Cortex of kidney (tissue), 1 donor: ENCODE measurements at places on chromosomes 2 and 18.

DNA sequence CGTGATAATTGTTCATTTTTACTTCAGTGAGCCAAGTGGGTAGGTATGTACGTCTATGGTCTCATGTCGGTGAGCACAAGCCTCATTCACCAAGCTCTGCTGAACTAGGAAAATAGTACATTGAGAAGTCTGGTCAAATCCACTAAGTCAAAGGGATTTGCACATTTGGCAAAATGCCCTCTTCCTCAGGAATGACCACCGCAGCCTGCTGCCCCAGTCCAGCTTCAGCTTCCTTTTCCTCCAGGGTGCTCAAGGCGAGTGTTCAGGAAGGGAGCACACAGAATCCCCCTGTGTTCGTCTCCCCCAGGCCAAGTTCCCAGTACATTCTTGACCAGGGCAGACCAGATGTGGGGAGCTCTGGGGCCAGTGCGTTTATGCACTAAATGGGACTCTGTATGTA lies 23.0 kb downstream of the TCF7L1 start:
- no peak for DNase-seq

- no peak for DNase-seq
These were observed 17.0 kb upstream of the HPCAL1 start for GRCh38 chr2:10285556-10286198.

- no peak for DNase-seq
These were observed 90.7 kb downstream of the STK39 start for GRCh38 chr2:168156661-168157060.

GRCh38 chr18:77974329-77974728 lies 724.7 kb downstream of the GALR1 start:
- no peak for DNase-seq

DNA sequence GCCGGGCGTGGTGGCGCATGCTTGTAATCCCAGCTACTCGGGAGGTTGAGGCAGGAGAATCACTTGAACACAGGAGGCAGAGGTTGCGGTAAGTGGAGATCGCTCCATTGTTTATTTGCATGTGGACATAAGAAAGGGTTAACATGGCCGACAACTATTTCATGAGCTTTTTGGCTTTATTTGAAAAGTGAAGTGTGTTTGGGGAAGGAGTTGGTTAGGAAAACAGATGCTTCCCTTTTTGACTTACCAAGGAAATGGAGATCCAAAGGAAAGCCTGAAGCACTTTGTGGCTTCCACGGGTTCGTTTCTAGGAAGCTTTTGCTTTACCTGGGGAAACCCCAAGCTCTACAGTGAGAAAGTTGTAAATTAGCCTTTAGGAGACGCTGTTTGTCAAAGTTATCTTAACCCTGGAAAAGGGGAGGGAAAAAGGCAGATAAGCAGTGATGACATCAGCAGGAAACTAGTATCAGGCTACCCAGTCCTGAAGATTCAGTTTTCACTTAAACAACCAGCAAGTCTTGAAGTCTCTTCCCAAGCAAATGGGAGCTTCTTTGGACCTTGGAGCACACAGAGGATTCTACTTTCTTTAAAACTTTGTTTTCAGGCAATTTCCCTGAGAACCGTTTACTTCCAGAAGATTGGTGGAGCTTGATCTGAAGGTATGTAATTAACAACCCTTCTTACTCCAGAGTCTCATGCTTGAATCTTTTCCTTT lies at the start of gene CASP10:
Gene CASP10 (plus strand): TSS at position 492 of the 715 bp plus-strand sequence. CDS start 2,637 bp downstream, outside the sequence.
- DNase-seq = no peak

- no peak for DNase-seq
These were observed 94.6 kb downstream of the PTH2R start for GRCh38 chr2:208501206-208501605.

- DNase-seq = no peak
These were observed 26.2 kb downstream of the LBH start for GRCh38 chr2:30257266-30258214.

DNA sequence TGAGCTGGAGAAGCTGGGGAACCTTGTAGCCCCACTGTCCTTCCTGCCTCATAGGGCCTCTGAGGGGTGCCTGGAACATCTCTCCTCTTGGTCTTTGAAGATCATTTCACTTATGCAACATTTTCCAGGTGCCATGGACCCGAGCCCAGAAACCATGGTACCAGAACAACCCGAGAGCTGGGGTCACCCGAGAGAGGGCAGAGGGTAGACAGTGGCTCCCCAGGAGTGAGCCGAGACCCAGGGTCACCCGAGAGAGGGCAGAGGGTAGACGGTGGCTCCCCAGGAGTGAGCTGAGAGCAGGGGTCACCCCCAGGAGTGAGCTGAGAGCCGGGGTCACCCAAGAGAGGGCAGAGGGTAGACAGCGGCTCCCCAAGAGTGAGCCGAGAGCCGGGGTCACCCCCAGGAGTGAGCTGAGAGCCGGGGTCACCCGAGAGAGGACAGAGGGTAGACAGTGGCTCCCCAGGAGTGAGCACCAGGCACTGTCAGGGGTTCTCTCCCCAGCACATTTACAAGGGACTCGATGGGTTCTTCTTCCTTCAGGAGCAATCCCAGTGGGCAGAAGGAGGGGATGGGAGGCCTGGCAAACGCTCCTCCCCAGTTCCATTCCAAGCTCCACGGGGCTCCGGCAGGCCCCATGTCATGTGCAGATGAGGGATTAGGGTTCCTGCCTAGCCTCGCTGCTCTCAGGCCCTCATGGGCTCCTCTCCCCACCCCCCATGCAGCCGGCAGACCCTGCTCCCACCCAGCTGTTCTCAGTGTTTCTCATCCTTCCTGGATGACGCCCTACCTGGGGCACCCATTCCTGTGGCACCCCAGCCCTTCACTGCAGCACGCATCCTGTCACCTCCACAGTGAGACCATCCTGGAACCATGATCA lies 163.5 kb downstream of the RTP5 start:
- no peak for DNase-seq

- no peak for DNase-seq
These were observed 832.8 kb upstream of the ID2 start for GRCh38 chr2:7849027-7849426.

GRCh38 chr2:26316041-26316440 lies 29.9 kb upstream of the SELENOI start:
- no peak for DNase-seq

- DNase-seq = no peak
These were observed 204.6 kb downstream of the TRIB2 start for GRCh38 chr2:12921321-12921720.

DNA sequence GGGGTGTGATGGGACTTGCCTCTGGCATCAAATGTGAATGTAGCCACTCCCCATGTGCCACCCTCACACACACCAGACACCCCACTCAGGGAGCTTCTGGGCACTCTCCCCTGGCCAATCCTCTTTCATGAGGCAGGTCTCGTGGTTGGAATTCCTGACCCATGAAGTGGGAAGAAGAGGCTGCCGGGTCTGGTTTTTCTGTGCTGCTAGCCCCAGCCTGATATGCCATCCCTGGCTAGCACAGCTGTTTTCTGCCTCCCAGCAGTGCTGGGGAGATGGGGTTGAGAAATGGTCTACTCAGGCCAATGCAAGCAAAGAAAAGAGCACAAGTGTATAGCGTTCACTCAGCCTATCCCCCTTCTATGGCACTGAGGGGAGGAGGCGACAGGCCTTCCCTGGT lies 1.2 kb upstream of the C2orf72 start:
- no peak for DNase-seq

DNA sequence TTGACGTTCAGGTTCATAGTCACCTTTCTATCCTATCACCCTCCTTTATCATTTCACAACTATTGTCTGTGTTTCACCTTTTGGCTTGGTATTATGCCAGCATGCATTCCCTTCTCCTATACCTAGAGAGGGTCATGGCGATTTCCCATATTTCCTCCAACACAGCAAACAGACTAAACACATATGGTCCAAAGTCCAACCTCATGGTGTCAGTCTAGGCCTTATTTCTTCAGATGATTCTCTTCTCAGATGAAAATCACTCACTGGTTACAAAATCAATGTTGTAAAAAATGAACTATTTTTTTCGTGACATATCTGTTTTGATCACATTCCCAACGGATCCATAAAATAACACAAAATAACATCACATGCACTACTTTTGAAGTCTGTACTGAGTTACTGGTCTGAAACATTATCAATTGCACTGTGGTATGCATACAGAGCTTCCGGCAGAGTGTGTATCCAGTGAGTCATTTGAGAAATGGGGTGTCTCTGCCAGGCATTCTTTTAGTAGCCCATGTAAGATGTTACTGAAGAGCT lies 204.8 kb upstream of the GALNT5 start:
- DNase-seq = no peak

DNA sequence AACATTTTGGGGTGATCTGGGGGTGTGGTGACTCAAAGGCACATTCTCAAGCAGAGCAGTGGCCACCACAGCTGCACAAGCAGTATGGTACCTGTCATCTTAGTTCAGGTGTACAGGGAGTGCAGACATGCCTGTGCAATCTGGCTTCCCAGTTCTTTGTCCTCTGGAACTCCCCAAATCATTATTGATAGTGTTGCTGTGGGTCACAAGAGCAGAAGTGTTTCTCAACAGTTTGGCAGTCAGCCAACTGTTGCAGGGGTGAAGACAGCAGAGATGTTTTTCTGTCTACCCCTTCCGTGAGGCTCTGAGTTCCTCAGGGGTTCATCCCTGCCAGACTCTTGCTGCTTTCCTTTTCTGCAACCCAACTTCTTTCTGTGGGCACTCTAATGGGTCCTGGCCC lies 206.5 kb upstream of the ZSWIM2 start:
- no peak for DNase-seq

GRCh38 chr2:30655211-30655610 lies 152.0 kb downstream of the CAPN13 start:
- DNase-seq = no peak

- DNase-seq = no peak
These were observed 267.6 kb upstream of the CYP26B1 start for GRCh38 chr2:72415241-72415661.

DNA sequence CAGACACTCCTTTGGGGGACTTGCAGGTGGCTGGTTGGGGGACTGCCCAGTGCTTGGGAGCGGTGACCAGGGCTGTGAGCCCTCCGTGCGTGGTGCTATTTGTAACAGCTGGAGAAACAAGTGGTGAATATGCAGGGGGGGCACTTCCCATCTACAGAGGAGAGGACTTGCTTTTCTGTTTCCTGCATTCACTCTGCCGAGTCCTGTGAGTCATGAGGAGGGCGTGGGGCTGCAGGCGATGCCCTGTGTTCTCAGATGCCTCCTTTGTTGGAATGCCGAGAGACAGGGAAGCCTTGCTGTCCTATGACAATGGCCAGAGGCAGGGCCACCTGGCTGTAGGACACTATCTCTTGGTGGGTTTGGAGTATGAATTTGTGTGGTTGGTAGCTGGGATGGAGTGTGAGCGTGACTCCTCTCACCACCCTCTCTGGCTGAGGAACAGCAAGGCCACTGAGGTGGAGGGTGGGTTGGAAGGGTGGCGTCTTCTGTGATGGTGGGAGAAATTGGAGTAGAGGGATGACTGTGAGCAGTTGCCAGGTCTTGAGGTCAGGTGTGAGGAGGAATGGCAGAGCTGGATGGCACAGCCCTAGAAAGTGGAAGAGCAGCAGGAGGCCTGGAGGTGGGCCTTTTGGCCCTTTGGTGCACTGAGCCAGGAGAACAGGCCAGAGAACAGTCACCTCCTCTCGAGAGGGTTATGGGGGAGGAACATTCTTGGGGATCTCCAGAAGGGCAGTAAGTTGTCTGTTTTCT lies 24.3 kb downstream of the FHOD3 start:
- no peak for DNase-seq

DNA sequence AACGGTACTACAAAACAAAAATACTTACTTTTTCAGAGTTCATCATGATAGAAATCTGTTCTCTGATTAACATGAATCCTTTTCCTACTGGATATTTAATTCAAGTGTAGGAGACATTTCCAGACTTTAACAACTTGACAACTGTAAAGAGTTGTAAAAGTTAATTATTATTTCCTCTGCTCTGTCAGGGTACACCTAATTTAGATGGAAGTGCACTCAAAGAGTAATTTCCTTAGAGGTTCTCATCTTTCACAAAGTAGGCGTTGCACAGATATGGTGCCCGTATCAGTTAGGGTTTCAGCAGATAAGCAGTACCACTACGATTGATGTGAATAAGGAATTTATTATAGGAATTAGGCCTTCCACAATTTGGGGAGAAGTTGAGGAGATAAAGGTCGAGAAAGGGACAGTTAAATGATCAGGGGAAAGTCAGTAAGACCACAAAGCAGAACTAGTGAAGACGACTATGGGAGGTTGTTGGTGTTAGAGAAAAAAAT lies 16.2 kb upstream of the PDE11A start:
- DNase-seq = no peak

DNA sequence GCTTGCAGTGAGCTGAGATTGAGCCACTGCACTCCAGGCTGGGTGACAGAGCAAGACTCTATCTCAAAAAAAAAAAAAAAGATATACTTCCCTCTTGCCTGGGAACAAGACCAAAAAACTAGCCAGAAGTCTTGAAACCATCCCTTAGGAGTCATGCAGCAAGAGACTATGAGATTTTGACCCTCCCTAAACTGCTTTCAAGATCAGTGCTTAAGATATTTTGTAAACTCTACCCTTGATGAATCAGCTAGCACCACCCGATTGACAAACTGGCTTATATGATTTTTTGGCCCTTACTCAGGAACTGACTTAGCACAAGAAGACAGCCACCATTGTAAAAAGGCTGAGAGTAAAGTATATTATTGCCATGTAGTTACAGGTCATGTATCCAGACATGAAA lies 3.8 kb downstream of the SULT1C3 start:
- no peak for DNase-seq

DNA sequence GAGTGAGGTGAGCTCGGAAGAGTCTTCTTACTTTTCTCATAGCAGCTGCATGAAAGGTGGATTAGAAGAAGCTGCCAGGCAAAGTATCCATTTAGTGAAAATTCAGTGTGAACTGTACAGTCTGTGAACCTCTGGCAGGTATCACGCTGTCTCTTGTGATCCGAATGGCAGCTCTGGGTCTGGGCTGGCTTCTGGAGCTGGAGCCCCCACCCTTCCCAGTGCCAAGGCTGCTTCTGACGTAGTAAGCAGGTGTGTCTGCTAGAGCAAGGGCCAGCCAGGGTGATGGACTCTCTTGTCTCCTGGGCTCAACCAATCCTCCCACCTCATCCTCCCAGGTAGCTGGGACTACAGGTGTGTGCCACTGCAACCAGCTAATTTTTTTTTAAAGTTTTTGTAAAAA lies 14.0 kb upstream of the NTSR2 start:
- no peak for DNase-seq

- no peak for DNase-seq
These were observed 88.7 kb downstream of the DYM start for GRCh38 chr18:49371786-49372185.

GRCh38 chr18:13890761-13891361 lies 24.5 kb downstream of the MC2R start:
- DNase-seq = no peak
